Panc1 (cell line): ENCODE measurements at places on chromosomes 11 and 22. TPM values are rescaled to one million over a fixed set of nuclear protein-coding genes. Genes with fewer than 3 reads are reported as not detected.

Gene PSMD13
- total RNA-seq = 271 TPM

Gene C11orf97
- total RNA-seq = not detected

Gene NNMT
- 1.7 TPM for total RNA-seq

Gene OR2AT4
- total RNA-seq = not detected

Gene CCDC73
- total RNA-seq = not detected
